GM04503 (cell line): ENCODE measurements at places on chromosomes 3 and 15.

DNA sequence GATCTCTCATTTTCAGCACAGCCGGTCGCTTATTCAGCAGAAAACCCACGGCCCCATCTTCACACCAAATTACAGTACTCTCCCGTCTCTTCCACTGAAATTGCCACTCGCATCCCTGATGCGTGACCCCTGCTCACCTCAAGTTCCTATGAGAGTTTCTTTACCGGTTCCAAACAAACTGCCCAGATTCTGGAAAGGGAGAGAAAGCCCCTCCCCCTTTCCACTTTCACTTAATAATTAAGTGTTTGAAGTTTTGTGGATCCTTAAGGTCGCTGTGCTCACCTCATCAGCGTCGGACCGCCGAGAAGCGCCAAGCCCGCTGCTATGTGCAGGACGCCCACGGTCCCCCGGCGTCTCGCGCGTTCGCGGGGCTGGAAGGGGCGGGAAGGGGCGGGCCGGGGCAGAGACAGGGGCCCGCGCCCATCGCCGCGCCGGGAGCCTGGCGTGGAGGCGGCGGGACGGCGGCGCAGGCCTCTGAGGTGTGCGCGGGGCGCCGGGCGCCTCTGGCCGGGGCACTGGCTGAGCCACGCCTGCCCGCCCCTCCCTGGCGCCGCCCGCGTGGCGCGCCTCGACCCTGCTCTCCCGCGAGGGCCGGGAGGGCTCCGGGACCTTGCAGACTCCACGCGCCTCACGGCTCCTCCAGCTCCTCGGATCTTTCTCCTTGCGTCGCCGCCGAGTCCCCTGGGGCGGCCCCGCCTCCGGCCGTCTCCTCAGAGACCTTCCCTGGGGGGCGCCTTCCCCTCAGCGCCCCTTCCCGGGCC lies at the start of gene GPR156:
Gene GPR156, minus strand, starts transcription at position 476 of the 761 bp plus-strand sequence. CDS start 41,124 bp downstream, outside the sequence.
- DNase-seq = no peak

GRCh38 chr3:142888099-142888480 lies 793 bp downstream of the PCOLCE2 start:
- no peak for DNase-seq

GRCh38 chr3:129978123-129978522 lies 3.6 kb downstream of the TRH start:
- DNase-seq = no peak

GRCh38 chr15:82231842-82232241 lies 30.7 kb downstream of the EFL1 start:
- no peak for DNase-seq

- peak; percentile 28 for DNase-seq
Observed at GRCh38 chr3:64399205-64399800, 174.0 kb upstream of the PRICKLE2 start.

- DNase-seq = no peak
Observed at GRCh38 chr3:197171481-197172067, 126.8 kb downstream of the DLG1 start.

DNA sequence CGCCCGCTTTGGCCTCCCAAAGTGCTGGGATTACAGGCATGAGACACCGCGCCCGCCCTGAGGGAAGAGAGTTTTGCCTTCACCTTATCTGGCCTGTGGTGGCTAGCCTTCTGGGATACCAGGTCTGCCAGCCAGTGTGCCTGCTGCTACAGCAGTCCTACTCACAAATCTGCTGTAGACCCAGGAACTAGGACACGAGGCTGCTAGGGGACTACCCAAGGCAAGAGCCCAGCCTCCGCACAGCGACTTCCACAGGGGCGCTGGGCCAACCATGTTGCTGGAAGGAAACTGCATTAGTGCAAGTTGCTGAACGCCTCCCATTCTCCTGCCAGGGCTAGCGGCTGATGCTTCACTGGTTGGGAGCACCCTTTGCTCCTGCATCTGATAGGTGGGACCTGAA lies 53.7 kb downstream of the DHX30 start:
- no peak for DNase-seq

DNA sequence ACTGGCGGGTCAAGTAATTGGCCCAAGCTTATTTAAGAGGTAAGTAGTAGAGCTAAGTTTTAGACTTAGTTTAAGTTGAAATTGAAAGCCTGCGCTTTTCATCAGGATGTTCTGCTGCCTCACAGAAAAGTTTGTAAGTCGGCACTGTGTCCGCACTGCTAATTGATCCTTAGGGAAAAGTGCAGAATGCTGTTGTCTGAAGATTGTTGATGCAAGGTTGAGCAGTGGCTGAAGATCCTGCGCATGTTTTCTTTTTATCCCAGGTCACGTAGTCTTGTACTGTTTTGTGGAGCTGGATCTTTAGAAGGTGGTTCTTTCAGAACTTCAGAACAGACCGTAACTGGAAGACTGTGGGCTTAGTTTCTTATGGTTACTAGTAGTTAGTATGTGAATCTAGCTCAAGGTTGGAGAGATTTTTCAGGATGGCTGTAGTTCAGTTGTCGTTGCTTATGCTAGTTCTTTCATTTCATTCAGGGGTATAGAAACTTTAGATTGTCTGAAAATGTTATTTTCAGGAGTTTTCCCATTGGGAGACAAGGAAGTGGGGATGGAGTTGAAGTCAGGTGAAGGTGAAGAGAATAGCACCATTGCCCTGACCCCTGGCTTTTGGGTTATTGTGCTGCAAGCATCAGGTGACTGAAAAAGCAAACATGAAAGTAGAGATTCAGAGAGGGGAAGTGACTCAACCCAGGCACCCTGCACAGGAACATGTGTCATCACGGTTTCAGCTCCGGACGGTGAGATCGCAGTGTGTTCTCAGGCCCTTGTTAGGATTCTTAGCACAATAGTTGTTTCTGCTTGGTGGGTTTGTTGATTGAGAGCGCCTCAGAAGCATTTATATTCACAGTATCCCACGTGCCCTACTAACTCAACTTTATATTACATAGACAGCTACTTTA lies 32.8 kb downstream of the AKAP13 start:
- DNase-seq = peak; percentile 36

DNA sequence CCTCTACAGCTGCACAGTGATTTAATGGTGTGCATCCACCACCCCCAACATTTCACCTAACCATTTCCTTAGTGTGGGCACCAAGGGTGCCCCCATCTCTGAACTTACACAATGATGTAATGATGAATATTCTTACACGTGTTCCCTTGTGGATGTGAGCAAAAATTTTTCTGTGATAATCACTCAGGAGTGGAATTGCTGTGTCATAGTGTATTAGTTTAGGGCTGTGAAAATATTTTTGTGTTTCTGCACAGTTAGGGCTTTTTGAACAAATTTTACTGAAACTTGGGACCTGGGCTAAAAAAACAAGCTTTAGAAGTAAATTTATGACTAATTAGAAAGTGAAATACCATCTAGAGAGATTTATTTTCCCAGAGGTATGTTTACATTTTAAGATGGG lies 134.5 kb upstream of the CCNL1 start:
- no peak for DNase-seq

- no peak for DNase-seq
Observed at GRCh38 chr3:134625462-134625861, 25.4 kb downstream of the KY start.

- no peak for DNase-seq
Observed at GRCh38 chr3:179068779-179069530, 2.7 kb downstream of the ZMAT3 start.

GRCh38 chr3:34675383-34676120 lies 877.1 kb downstream of the PDCD6IP start:
- DNase-seq = no peak

DNA sequence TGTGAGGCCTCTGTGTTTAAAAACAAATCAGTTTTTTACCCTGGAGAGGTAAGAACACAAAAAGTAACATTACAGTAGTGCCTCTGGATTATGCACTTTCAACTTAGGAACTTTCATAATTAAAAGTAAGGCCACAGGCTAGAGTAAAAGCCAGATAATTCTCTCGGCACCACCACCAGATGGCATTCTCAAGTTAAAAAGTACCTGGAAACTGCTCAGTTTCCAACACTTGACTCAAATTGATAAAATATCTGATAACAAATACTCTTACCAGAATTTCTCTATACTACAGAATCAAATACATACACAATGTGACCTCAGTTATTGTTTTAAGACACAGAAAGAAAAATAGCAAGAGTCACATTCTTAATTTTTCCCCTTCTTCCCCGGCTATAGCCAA lies 19.9 kb downstream of the SPICE1 start:
- no peak for DNase-seq

DNA sequence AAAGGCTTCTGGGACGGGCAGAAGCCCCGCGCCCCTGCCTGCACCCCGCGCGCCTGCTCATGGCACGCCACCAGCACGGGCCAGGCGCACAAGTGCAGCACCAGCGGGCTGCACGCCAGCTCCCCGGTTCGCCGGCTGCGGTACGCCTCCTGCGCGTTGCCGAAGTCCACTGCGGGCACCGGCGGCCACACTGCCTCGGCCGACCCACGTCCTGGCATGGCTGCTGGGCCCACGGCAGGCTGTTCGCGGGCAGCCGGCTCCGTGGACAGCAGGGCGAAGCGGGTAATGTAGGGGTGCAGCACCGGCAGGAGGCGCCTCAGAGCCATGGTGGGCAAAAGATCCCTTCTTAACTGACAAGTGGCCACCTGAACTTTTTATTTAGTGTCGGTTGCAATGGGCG lies 34.8 kb downstream of the MCCC1 start:
- DNase-seq = no peak

DNA sequence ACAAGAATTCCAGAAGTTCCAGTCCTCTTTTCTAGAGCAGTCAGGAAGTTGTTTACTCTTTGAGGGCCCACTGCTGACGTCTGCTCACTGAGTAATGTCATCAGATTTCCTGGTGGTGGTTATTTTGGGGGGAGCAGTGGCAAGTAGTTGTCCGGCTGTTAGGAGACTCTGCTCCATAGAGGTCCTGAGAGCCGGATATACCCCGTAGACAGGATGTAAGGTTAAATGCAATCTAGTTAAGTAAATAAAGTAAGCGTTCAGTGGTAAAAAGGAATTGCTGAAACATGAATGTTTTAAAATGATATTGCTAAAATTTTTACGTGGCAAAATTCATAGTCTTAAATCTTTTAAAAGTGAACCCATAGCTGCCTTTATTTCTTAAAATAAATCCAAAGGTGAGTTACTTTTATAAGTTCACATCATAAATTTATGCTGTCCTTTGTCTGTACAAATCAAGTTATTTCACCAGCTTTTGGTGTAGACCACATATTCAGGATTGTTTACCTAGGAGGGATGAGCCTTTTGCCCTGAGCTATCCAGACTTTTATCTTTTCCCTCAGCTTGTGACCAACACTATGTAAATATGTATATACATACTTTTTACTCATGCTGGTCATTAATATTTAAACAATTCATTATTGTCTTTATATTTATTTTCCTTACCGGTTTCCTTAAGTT lies 65.8 kb downstream of the PDE8A start:
- DNase-seq = peak; percentile 35

- DNase-seq = no peak
Observed at GRCh38 chr15:46543626-46544025, 908.8 kb downstream of the SQOR start.

GRCh38 chr3:134892326-134892725 lies 97.3 kb downstream of the EPHB1 start:
- no peak for DNase-seq

DNA sequence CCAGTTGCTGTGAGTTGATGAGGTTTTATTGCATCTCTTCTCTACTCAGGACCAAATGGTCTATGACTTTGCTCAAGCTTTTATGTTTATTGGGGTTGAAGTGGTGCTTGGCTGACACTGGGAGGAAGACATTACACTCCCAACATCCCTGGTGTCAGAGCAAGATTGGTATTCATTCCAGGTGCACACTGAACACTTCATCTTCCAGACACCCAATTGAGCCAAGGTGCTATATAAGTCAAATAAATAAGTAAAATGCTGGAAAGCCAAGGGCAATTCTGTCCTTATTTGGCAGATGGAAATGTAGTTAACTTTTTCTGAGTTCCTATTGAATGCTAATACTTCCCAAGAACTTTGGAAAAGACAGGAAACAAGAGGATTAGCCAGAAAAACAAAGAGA lies 53.2 kb upstream of the CDV3 start:
- no peak for DNase-seq

DNA sequence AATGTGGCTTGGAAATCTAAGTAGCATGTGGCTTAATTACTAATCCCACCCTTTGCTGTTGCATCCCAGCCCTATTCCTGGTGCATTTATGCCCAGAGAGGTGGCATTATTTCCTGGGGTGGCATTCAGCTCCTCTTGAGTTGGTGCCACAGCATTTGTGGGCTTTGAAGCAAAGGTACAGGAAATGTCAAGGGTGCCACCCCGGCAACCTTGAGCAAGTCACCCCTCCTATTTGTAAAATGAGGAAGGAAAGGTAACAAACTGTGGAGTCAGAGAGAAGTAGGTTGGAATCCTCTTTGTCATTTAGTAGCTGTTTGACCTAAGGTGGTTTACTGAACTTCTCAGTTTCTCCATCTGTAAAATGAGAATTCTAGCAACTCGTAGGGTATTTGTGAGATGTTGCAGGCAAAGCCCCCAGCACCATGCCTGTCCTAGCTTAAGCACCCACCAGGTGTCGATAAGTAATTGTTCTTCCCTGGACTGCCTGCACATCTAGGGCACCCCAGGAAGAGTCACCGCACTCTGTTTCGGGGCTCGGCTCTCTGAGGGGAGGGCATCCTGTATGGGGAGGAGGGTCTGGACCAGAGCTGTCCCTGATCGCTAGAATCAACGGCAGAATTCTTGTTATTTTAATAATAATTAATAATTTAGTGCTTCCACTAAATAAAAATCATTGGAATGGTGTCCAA lies 17.1 kb downstream of the ISG20 start:
- DNase-seq = no peak

DNA sequence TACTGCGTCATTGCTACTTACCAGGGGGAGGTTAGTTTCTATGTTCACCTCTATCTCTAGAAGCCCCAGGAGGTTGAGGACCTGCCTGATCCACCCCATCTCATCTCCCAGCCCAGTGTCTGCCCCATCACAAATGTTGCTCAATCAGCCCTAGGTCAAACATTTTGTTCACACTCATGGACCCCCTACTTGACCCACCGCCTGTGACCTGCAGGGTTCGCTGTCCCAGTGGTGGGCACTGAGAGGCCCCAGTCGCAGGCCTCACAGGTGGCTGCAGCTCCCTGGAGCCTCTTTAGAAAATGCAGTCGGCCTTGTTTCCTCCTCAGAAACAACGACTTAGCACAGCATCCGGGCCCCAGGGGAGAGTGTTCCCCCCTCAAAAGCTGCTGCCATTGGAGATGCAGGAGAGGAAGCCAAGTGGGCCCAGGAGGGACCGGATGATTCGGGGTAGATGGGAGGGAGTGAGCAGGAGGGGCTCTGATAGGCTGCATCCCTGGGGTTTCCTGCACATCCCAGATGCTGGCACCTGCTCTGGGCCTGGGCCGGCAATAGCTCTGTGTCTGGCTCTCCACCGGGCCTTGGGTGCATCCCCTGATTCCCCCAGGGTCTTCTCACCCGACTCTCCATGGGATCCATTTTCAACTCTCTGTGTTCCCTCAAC lies 18.4 kb upstream of the INSYN1 start:
- DNase-seq = no peak

- DNase-seq = no peak
Observed at GRCh38 chr15:66706225-66706732, 4.2 kb downstream of the SMAD6 start.

- no peak for DNase-seq
Observed at GRCh38 chr15:87628311-87628710, 628.2 kb downstream of the NTRK3 start.

GRCh38 chr15:26983822-26984221 lies 12.8 kb downstream of the GABRG3 start:
- DNase-seq = no peak
